GM23248 (cell line): ENCODE measurements at places on chromosomes 4 and X.

- DNase-seq = no peak
Observed at GRCh38 chrX:12967711-12968465, 7.0 kb upstream of the TMSB4X start.

GRCh38 chrX:15915959-15916703, 61.5 kb upstream of the AP1S2 start:
- DNase-seq = no peak

- no peak for DNase-seq
Observed at GRCh38 chrX:96538104-96538725, 146.4 kb upstream of the DIAPH2 start.

DNA sequence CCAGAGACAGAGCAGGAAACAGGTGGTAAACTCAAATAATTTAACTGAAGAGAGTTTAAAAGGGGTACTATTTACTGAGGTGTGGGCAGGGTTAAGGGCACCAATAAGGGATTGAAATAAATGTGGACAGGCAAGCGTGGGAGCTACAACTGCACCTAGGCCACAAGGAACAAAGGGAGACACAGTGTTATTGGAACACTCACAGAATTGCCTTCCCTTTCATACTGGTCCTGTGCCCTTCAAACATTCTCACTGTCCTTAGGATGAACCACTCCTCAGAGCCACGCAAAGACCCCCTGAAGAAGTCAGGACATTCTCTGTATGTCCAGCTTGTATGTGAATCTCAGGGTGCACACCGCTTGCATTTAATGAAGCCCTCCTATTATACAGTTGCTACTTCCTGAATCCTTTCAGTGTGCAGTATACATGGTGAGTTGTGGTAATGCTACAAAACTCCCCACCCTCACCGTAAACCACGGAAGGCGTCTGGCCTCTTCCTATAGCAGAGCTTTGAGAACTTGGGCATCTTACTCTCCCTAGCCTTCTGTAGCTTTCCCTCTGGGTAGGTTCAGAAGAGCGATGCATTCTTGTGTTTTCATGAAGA, 9.6 kb upstream of the MRPL1 start:
- no peak for DNase-seq
